ENCODE measurements at places on chromosomes 11 and 22. TPM values are rescaled to one million over a fixed set of nuclear protein-coding genes. Genes with fewer than 3 reads are reported as not detected.

GRCh38 chr11:134100171-134100570 lies 31.3 kb downstream of the JAM3 start:
- DNase-seq: no peak

DNA sequence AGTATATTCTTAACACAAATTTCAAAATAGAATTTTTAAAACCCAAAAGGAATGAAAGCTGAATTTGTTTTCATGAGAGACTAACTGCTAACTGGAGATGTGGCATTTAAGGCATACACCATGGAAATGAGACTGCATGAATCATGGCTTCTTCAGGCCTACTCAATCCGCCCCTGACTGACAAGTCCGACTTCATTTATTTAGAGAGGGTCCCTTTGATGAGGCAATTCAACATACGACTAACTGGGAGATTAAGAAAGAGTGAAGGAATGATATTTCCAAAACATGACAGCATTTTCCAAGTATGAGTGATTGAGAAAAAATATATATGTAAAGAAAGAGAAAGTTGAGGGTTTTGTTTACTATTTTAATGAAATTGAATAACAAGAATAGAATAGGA lies 720.1 kb downstream of the DLG2 start:
- DNase-seq: no peak

DNA sequence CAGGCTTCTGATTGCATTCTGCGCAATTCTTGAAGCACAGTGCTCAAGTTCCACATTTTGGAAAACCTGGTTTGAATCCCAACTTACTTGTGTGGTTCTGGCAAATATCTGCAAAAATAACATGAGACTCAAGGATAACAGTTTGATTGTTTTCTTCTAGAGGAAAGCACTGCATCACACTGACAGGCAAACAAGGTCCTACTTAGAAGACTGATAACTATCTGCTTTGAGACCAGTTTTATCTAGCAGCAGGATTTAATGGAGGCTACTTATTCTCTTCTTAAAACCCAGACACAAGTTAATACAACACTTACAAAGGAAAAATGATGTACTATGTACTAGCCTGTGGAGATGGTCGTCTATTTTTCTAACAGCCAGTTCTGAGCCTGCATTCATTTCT lies 41.4 kb downstream of the RIC3 start:
- no peak for DNase-seq

GRCh38 chr11:3902441-3902840 lies 47.0 kb downstream of the STIM1 start:
- no peak for DNase-seq

Gene PAFAH1B2
- total RNA-seq: 44.8 TPM

Gene DRICH1
- total RNA-seq: 0.41 TPM

GRCh38 chr22:49856343-49856742 lies 2.7 kb downstream of the ZBED4 start:
- DNase-seq: no peak

Gene SYT12
- total RNA-seq: 0.11 TPM

GRCh38 chr22:36162127-36163034 lies 1.8 kb upstream of the APOL3 start:
- peak; percentile 41 for DNase-seq

DNA sequence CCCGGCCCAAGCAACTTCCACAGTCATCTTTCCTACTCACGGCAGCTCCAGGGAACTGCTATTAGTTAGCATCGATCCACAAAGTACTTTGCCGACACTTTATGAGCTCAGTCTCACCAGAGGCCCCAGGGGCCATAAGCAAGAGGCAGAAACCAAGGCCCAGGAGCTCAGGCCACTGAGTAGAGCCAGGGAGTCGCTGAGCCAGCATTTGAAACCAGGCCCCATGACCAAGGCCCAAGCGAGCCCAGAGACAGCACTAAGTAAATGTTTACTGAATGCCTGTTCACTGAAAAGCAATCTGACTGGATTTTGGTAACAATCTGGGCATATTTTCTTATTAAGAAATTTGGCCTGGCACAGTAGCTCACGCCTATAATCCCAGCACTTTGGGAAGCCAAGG lies 43.3 kb downstream of the ARRB1 start:
- DNase-seq: no peak

GRCh38 chr22:30078320-30079311 lies 1.6 kb upstream of the HORMAD2 start:
- DNase-seq: peak; percentile 56

Gene OR10AG1
- not detected for total RNA-seq

Gene TEX54
- total RNA-seq: not detected

Gene CLMP
- total RNA-seq: 0.05 TPM

DNA sequence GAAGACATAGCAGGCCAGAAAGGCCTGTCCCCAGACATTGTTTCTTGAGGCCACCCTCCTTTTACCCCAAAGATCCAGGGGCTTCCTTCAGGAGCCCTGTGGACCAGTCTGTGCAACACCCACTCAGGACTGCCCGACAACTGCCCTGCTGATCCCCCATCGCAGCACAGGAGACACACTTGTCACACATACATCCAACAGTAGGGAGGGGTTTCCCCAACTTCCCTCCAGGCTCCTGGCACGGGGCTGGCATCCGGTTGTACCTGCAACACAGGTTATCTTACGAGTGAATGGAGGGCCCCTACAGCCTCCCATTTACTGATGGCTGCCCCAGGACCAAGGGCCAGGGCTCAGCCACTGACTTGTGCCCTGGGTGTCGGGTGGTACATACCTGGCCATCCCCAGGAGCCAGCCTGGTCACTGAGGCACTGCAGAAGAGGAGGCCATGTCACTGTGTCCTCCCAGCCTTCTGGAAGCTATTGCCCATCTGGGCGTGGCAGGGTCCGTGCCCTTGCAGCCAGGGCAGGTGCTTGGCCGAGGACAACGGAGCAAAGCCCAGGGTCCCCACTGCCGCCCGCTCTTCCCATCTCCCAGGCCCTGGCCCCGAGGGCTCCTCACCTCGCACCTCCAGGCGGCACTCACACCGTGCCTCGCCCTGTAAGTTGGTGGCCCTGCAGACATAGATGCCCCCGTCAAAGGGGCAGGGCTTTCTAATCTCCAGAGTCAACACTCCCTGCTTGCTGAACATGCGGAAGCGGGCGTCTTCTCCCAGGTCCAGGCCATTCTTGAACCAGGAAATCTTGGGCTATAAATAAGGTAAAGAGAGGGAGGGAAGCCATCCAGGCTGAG lies 20.8 kb downstream of the MYBPC3 start:
- no peak for DNase-seq

Gene FAM181B
- total RNA-seq: not detected

DNA sequence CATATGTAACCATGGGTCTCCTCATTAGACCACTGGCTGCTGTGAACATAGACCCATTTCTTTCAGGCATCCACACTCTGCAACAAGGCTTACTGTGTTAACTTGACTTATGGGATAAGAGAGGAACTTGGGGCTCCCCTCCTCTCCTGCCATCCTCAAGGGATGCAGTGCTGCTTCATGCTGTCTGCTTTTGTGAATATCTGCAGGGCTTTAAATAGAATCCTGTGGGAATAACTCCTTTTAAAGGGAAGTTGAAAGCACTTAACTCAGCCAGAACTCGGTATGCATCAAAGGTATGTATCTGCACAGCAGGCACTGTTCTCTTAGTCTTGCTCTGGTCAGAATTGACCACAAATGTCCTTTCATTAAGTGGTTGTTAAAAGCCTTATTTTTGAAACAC lies 222.5 kb upstream of the KIRREL3 start:
- DNase-seq: no peak

Gene HOATZ
- not detected for total RNA-seq

GRCh38 chr22:38753948-38754750 lies 1.6 kb downstream of the SUN2 start:
- peak; percentile 59 for DNase-seq

Gene OR6T1
- total RNA-seq: not detected

DNA sequence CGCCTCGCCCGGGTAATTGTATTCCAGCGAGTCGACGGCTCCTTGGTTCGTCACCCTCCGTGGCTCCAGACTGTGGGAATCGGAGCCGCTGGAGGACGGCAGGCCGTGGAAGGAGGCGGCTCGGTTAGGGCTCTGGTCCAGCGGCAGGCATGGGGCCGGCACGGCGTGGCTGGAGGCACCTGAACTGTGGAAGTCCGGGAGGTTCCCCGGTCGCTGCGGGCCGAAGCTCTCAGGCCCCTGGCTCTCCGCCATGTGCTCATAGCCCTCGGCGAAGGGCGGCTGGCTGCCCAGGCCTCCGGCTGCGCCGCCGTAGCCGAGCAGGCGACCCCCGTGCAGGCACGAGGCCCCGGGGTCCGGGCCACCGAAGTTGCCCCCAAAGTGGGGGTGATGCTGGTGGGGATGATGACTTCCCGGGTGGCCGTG lies 1.7 kb downstream of the MN1 start:
- no peak for DNase-seq

Gene PLAAT3
- 3.1 TPM for total RNA-seq

DNA sequence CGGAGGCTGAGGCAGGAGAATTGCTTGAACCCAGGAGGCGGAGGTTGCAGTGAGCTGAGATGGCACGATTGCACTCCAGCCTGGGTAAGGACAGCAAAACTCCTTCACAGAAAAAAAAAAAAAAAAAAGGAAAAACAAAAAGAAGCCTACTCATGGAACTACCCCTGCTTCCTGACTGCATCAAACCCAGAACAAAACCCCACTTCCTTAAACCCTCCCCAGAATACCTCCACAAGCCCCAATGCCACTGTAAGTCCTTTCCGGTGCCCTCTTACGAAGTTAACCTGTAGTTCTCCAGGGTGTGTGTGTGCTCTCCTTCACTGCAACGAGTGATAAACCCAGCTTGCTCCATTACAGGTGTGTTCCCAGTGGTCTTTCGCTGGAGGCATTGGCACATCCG lies 8.6 kb upstream of the TOLLIP start:
- DNase-seq: no peak

- DNase-seq: peak; percentile 31
These were observed 489 bp downstream of the RNF214 start for GRCh38 chr11:117232911-117233409.

GRCh38 chr22:37607935-37608476 lies 628 bp upstream of the GGA1 start:
- DNase-seq: no peak

DNA sequence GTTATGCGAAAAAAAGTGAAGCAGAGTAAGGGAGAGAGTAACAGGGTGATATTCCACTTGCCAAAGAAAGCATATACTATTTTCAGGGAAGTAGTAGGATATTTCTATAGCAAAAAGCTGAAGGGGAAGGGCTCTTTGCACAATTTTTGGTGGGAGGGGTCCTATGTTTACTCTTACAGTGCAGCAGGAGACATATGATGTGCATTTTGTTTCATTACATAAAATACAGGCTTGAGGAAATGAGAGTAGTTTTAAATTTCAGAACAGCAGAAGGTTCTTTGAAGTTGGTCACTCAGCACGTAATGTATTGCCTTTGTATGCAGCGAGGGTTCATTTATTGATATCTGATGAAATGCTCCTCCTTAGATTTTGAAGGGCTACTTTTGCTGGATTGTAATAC lies 3.1 kb upstream of the PIK3IP1 start:
- DNase-seq: no peak

DNA sequence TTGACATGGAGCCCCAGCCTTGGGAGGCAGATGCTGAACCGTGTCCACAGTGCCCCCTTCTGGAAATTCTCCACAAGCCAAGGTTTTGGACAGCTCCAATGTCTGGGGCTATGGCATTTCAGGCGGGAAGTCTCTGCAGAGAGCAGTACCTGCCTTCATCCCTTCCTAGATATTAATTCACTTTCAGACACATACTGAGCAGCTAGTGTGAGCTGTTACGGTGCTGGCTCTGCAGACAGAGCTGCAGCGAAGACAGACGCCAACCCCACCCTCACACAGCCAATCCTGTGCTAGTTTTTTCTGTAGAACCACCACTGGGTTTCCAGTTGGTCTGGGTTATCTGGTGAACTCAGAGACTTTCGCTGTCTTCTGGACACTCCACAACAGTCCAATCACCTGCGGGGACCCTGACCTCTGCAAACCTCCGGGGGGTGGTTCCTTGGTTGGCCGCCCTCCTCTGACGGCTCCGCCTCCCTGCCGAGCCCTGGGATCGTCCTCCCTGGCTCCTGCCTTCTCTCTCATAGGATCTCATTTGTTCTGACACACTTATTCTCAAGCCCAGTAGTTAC lies 9.1 kb downstream of the LMF2 start:
- peak; percentile 78 for DNase-seq

Gene RBFOX2
- total RNA-seq: 6.9 TPM

GRCh38 chr11:16924826-16925560 lies 89.2 kb downstream of the PLEKHA7 start:
- DNase-seq: peak; percentile 17

DNA sequence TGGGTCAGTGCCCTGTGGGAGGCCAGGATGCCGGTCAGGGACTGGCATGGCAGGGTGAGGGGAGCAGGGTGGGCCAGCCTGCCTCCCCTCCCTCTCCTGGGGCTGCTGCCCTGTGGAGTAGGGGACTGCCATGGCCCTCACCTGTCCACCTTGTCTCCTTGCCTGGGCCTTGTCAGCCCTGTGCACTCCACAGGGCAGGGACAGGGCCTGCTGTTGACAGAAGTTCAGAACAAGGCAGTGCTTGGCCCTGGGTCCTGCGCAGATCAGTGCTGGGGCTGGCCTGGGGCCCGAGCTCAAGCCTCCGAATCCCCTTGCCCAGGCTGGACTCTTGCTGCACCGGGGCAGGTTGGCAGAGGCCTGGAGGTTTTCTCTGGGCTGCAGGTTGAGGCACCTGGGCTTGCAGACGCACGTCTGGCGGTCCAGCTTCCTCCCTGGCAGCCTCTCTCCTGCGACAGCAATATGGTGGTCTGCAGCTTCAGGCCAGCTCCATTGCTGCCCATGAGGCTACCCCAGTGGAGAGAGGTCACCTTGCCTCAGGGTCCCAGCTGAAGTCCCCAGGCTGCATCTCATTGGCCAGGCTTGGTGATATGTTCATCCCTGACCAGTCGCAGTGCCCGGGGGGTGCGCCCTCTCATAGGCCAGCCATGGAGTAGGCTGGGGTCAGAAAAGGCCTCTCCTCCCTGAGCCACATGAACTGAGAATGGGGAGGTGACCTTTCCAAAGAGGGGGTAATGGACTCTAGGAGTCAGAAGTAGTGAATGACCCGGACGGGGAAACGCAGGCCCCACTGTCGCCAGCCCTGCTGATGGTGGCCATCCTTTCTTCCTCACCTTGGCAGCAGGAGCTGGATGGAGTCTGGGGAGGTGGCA lies 21.5 kb upstream of the CHKA start:
- DNase-seq: no peak

GRCh38 chr11:125286486-125286885 lies 121.9 kb downstream of the PKNOX2 start:
- no peak for DNase-seq

- DNase-seq: no peak
These were observed 204.5 kb downstream of the GUCY1A2 start for GRCh38 chr11:106813806-106814205.

All from activated CD4-positive, alpha-beta T cell treated with anti-CD3 and anti-CD28 coated beads for 36 hours (primary cell).